ENCODE measurements at places on chromosomes 6 and 20.

GRCh38 chr6:167139761-167140160 lies 16.9 kb downstream of the CCR6 start:
- no peak for DNase-seq

DNA sequence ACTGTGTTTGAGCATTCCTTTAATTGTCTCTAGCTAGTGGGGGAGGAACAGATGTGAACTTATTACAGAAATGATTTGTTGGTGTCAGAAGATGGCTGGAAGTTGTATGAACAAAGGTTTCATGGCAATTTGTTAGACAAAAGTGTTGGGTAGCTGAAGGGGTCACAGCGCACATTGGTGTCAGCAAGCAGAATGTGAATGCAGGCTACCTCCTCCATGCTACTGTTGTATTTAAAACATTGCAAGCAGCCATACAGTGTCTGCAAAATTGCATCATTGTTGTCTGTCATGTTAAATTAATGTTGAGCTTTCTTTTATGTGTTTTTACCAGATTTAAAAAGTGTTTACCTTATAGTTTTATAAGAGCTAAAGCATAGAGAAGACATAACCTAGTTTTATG lies 6.2 kb downstream of the LRRC1 start:
- DNase-seq: no peak

- no peak for DNase-seq
Measured at GRCh38 chr20:48750376-48750775, 77.4 kb downstream of the PREX1 start.

GRCh38 chr6:106792536-106793236 lies 163.3 kb downstream of the QRSL1 start:
- no peak for DNase-seq

DNA sequence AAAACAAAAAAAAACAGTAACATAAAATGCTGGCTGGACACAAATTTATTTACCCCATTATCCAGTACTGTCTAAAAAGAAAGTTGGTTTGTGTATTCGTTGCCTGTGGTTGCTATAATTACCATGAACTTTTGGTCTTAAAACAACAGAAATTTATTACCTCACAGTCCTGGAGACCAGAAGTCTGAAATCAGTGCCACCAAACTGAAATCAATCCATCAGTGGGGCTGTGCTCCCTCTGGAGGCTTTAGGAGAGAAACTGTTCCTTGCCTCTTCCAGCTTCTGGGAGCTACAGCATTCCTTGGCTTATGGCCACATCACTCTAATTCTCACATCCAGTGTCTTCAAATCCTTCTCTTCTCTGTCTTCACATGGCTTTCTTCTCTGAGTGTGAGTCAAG lies 79.4 kb downstream of the SNX5 start:
- no peak for DNase-seq

DNA sequence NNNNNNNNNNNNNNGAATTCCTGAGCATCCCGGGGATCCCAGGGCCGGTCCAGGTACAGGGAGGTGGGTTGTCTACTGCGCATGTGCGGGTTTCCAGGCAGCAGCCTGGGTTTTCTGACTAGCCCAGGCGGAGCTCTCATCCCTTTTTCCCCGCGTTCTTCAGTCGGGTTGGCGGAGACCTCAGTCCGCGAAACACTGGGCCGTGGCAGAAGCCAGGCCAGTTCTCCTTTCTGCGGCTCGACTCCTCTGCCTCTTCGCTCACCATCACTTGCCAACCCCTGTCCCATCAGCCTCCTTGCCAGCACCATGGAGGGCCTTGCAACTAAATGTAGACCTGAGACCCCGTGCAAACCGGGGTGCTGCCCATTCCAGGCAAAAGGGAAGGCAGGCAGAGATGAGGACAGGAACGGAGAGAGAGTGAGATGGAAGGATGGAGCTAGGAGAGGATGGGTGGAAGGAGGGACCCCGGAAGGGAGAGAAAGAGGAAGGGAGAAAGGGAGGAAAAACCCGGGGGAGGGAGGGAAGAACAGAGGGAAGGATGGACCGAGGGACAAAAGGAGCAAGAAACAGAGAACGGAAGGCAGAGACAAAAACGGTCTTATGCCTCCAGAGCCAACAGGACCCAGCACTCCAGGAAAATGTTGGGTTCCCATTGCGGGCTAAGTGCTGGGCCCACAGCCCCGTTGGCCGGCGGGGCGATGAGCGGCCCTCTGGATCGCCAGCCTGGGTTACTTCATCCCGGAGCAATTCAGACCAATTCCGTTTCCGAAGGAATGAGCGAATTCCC lies 445.4 kb upstream of the DEFB115 start:
- no peak for DNase-seq

DNA sequence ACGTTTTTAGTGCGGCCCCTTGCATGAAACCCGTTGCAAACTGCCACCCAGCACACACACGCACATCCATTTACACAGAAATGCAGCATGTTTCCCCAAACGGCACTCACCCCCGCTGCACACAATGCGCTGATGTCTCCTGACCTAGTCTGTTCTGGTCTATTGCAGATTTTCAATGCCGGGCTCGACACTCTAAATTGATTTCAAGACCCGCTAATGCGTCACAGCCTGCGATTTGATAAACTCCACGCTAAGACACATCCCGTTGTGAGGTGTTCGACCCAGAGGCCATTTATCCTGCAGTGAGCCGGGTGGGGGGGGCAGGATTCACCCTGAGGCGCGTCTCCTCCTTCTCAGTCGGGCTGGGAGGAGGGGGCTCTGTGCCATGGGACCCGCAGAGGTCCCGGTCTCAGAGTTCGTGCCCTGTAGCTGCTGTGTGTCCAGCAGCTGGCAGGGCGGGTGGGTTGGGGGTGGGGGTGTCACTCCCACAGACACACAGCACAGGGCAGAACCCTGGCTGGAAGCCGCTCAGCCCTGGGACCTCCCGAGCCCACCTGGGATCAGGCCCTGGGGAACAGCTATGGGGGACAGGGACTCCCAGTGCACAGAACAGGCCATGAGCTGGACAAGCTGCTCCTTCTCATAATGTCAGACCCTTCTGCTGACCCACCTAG lies 367.9 kb downstream of the PREX1 start:
- no peak for DNase-seq

DNA sequence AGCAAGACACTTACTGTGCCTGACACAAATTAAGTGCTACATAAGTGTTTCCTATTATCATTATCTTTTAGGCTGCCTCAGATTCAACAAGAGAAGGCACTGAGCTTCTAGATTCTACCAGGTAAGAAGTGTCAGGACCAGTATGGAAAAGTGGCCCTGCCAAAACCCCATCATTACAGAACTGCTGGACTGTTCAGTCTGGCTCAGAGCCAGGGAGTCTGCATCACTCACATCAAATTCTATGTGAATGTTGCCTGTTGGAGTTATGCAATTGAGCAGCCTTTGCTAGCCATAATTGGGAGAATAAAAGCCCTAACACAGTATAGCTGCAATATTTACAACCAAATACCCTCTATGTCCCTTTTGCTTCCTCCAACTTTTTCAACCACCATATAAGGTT lies 70.9 kb downstream of the ATG5 start:
- no peak for DNase-seq

GRCh38 chr6:132511831-132512220 lies 1.1 kb downstream of the STX7 start:
- no peak for DNase-seq

- DNase-seq: no peak
Measured at GRCh38 chr6:167548451-167548850, 223.6 kb downstream of the TTLL2 start.

- peak; percentile 66 for DNase-seq
Measured at GRCh38 chr6:34243901-34244884, 4.6 kb downstream of the SMIM29 start.

DNA sequence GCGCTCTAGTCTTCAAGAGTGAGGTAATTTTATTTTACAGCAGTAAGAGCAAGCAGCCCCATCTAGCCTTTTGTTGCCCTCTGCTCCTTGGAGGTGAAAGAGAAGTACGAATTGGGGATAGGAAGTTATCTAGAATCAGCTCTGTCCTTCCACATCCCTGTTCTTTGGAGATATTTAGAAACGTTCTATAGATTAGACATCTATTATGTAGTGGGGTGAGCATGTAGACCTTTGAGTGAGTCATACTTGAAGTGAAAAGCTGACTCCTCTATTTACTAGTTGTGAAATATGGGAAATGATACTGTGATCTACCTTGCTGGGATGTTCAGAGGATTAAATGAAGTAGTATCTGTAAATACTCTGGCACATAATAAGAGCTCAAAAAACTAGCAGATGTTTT lies 36.0 kb upstream of the SLC35D3 start:
- no peak for DNase-seq

GRCh38 chr6:2820415-2820814 lies 21.2 kb downstream of the SERPINB1 start:
- no peak for DNase-seq

DNA sequence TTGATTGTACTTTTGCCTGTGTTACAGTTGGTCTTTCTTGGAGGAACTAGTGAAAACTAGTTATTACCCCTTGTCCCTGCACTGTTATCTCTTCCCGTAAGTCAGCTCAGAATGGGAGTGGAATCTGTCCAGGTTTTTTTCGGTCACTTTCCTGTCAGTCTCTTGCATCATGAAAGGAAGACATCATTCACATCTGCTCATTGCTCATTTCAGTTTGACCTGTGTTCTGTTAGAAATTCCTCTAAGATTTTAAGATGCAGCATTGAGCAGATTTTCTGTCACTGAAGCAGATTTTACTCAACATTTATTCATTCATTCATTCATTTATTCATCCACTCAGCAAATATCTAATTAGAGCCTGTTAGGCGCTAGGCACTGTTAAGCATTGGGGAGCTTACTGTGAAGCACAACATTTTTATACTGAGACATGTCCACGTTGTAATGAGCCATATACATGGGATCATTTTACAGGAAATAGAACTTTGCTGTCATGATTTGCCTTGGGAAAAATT lies 33.1 kb upstream of the HINT3 start:
- no peak for DNase-seq

DNA sequence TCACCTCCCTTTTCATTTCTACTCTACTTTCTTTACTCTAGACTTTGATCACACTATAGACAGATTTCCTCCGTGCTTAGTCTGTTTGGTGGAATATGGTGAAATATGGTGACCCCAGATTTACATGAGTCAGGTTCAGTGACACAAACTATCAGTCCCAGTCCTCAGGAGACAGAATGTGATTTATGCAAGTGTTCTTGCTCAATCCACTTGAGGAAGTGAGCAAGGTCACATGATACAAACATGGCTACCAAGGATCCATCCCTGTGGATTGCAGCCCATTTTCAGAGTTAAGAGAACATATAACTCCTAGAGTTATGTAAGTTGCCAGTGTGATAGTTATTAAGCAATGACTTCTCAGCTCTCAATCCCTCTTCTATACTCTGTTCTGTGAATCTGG lies 23.7 kb upstream of the TSHZ2 start:
- no peak for DNase-seq

DNA sequence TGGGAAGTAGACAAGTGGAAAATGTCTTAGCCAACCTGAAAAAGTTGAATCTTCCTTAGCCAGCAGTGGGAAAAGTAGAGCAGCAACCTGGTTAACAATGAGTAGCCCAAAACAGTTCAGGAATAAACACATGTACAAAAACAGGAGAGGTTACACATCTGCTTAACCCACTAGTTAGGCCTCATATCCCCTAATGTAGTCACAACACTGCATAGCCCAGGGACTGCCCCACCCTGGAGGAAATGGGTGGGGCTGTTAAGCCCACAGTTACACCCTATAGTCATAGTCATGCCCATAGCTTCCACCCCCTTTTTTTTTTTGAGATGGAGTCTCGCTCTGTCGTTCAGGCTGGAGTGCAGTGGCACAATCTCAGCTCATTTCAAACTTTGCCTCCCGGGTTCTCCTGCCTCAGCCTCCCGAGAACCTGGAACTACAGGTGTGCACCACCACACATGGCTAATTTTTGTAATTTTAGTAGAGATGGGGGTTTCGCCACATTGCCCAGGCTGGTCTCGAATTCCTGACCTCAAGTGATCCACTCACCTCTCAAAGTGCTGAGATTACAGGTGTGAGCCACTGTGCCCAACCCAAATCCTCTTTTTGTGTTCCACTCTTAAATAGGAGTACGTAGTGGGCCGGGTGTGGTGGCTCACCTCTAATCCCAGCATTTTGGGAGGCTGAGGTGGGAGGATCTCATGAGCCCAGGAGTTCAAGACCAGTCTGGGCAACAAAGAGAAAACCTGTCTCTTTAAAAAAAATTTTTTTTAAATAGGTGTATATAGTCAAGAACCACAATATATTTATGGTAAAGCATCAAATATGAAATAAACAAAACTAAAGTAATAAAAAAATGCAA lies 24.5 kb downstream of the ILRUN start:
- no peak for DNase-seq

GRCh38 chr6:25866011-25866410 lies 8.0 kb downstream of the SLC17A3 start:
- no peak for DNase-seq

- DNase-seq: no peak
Measured at GRCh38 chr20:57106030-57106682, 160.3 kb downstream of the BMP7 start.

GRCh38 chr6:23002044-23002619 lies 432.8 kb downstream of the HDGFL1 start:
- DNase-seq: no peak

DNA sequence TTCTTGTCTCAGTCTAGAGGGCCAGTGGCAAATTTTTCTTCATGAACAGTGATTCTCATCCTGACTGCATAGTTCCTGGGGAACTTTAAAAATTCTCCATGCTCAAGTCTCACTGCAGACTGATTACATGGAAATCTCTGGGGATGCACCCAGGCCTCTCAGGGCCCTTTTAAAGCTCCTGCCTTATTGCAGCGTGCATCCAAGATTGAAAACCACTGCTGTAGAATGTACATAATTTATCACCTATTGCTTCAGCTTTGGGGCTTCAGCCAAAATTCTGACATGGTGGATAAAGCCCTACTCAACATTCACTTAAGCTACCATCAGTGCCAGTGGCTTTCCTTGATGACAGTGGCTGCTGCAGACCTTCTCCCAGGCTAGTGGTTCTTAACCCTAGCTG lies 143.8 kb downstream of the BTBD3 start:
- DNase-seq: no peak

GRCh38 chr6:73710470-73710869 lies 14.5 kb downstream of the CD109 start:
- DNase-seq: no peak

DNA sequence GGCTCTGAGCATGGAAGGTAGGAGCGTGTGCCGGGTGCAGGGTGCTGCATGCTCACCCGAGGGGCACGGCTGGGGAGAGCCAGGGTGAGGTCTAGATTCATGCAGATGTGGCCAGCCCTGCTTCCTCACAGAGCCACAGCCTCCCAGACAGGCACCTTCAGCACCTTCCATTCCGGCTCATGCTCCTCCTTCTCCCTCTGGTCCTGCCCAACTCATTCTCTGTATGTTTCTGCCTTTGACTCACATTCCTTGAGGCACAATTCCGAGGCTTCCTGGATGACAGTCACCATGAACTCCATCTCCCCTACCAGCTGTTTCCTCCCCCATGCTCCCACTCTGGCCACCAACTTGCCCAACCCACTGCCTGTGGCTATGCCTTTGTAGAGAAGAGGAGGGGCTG lies 35.4 kb downstream of the DACT2 start:
- no peak for DNase-seq
